Activated CD8-positive, alpha-beta T cell treated with anti-CD3 and anti-CD28 coated beads for 36 hours (primary cell): ENCODE measurements at places on chromosomes 6 and 20. TPM values are rescaled to one million over a fixed set of nuclear protein-coding genes. Genes with fewer than 3 reads are reported as not detected.

The QKI gene
- total RNA-seq: 47.5 TPM

GRCh38 chr20:63138855-63139341 is 77.0 kb downstream of the YTHDF1 start:
- no peak for DNase-seq
- no peak overlapping the region for H3K4me3 ChIP-seq
- no peak overlapping the region for H3K27ac ChIP-seq
- H3K4me1 ChIP-seq: no peaks in the 10 kb centered on the region

The CLPSL2 gene
- total RNA-seq: not detected

DNA sequence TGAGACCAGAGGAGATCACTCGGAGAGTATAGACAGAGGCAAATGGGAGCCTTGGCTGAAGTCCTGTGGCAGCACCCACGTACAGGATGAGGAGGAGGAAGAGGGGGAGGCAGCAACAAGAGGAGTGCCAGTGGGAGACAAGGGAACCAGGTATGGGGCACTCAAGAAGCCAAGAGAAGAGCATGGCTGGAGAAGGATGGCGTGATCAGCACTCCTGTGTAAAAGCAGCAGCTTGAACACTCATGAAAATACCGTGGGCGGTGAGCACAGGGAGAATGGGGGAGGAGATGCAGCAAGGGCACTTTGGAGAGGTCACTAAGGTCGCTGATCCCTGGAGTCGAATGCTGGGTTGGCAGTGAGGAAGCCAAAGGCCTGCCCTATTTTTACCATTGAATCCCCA is 51.2 kb upstream of the PRND start:
- H3K4me1 ChIP-seq: peaks cover 15% of the 10 kb centered on the region
- H3K36me3 ChIP-seq: no peaks in the 10 kb centered on the region
- no peak for DNase-seq
- H3K27me3 ChIP-seq: peaks cover 2% of the 10 kb centered on the region

DNA sequence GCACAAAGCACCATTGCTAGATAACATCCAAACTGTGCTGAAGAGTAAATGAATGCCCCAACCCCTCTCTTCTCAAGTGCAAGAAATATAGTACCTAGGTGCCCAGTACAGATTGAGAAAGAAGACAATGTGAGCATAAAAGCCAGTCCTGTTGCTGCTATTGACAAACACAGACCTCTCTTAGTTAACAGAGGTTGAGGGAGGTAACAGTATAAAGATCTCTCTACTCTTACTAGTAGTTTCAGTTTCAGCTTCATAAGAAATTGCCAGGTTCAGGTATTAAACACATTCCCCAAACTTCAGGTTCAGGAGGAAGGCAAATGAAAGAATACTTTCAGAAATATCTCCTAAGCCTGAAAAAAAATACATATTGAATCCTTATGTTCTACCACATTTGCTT is 31.4 kb downstream of the TBC1D32 start:
- H3K4me3 ChIP-seq: no peak overlapping the region
- peaks cover 4% of the 10 kb centered on the region for H3K4me1 ChIP-seq

- no peaks in the 10 kb centered on the region for H3K4me1 ChIP-seq
- H3K36me3 ChIP-seq: no peaks in the 10 kb centered on the region
- no peak overlapping the region for H3K4me3 ChIP-seq
- no peaks in the 10 kb centered on the region for H3K27me3 ChIP-seq
Observed at GRCh38 chr6:39411465-39411864, 89.0 kb upstream of the KCNK16 start.

- no peaks in the 10 kb centered on the region for H3K36me3 ChIP-seq
- H3K27me3 ChIP-seq: no peaks in the 10 kb centered on the region
- no peak overlapping the region for H3K27ac ChIP-seq
Observed at GRCh38 chr6:47654255-47654654, 44.1 kb upstream of the ADGRF4 start.

GRCh38 chr6:150915880-150916265 is 50.4 kb downstream of the MTHFD1L start:
- no peak overlapping the region for H3K27ac ChIP-seq
- no peak for DNase-seq
- H3K4me1 ChIP-seq: no peaks in the 10 kb centered on the region
- peaks cover 42% of the 10 kb centered on the region for H3K36me3 ChIP-seq

The CST4 gene
- not detected for total RNA-seq

- no peaks in the 10 kb centered on the region for H3K36me3 ChIP-seq
- H3K4me1 ChIP-seq: no peaks in the 10 kb centered on the region
- H3K27me3 ChIP-seq: peaks cover 6% of the 10 kb centered on the region
- DNase-seq: no peak
- no peak overlapping the region for H3K27ac ChIP-seq
Observed at GRCh38 chr20:52748285-52748932, 223.7 kb upstream of the TSHZ2 start.

- H3K36me3 ChIP-seq: no peaks in the 10 kb centered on the region
- H3K27me3 ChIP-seq: peaks cover under 1% of the 10 kb centered on the region
- no peak overlapping the region for H3K4me3 ChIP-seq
- no peak overlapping the region for H3K27ac ChIP-seq
- H3K4me1 ChIP-seq: peaks cover 4% of the 10 kb centered on the region
Observed at GRCh38 chr20:53352727-53353440, 240.8 kb downstream of the ZNF217 start.

GRCh38 chr20:54382419-54382818 is 93.0 kb upstream of the DOK5 start:
- H3K4me1 ChIP-seq: no peaks in the 10 kb centered on the region
- DNase-seq: no peak
- no peak overlapping the region for H3K4me3 ChIP-seq
- peaks cover 31% of the 10 kb centered on the region for H3K27me3 ChIP-seq
- H3K27ac ChIP-seq: no peak overlapping the region
- H3K36me3 ChIP-seq: no peaks in the 10 kb centered on the region

DNA sequence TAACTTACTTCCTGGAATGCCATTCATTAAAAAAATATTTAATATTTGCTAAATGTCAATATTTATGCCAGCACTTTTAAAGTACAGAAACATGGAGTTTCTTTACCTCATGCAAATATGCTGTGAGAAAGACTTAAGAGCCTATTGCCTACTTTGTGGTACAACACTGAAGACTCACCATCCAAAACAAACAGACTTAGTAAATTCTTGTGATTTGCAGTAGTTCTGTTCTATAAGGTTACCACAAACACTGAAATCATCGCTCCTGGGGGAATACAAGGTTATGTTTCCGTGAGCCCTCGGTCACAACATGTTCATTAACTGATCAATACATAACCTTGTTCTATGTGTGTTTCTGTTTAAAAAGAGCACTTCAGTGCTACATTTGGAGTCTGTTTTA is 78.3 kb downstream of the ATG5 start:
- peaks cover 17% of the 10 kb centered on the region for H3K4me1 ChIP-seq
- no peak overlapping the region for H3K4me3 ChIP-seq
- peaks cover 28% of the 10 kb centered on the region for H3K36me3 ChIP-seq
- DNase-seq: no peak

The ZNF831 gene
- 11.9 TPM for total RNA-seq

GRCh38 chr6:52245425-52245824 is 1.1 kb upstream of the IL17F start:
- H3K36me3 ChIP-seq: no peaks in the 10 kb centered on the region
- no peak overlapping the region for H3K4me3 ChIP-seq
- H3K4me1 ChIP-seq: peaks cover 3% of the 10 kb centered on the region
- no peak for DNase-seq
